ENCODE measurements at places on chromosomes 7 and 10.

GRCh38 chr7:114934086-114934485 is 12.2 kb downstream of the MDFIC start:
- no peak for DNase-seq

GRCh38 chr7:103810112-103810744 is 179.2 kb downstream of the RELN start:
- DNase-seq: no peak

DNA sequence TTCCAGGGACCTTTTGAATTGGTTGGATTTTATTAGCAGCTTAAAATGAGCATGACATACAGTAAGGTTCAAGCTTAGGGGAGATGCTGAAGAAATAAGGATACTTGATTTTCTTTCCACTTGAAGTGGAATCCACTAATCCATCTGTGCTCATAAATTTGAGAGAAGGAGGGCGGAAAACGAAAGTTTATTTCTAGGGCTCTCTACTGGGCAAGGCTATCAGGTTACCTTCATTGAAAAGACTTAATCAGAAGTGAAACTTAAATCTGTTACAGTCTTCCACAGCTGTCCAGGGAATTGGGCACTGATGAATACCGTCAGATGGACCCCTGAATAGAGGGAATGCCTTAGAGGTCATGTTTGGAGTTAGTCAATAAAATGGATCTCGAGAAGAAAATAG is 21.8 kb downstream of the AUTS2 start:
- no peak for DNase-seq

DNA sequence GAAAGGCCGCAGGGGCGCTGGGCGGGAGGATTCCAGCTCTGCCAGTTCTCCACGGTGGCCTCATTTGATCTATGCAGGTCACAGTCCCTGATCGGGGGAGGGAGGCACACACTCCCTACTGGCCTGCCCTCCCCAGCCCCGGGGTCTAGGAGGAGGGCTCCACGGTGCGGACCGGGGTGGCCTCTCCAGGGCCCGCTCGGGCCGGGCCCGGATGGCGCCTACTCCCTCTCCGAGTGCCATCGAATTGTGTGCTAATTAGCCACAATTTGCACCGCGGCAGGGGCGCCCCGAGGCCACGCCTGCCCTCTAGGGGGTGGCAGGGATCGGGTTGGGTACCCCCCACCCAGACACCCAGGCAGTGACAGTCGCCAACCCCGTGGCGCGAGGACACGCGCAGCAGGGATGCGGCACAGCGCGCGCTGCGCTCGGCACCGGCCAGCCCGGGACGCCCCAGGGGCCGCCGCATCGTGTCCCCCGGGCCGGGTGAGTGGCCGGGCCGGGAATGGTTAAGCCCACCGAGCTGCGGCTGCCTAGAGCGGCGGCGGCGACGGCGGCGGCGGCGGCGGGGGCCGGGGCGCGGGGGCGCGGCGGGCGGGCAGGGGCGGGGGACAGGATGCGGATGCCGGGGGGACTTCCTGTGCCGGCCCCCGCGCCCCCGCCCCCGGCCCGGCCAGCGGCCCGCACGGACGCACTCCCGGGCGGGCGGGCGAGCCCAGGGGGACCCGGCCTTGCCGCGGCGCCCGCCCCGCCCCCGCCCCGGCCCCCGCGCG is at the start of gene ZNF853:
ZNF853 (plus strand) TSS at position 658 of the 770 bp plus-strand sequence. CDS start 565 bp downstream, outside the sequence.
- no peak for DNase-seq

- DNase-seq: no peak
Measured at GRCh38 chr10:110215286-110216170, 8.1 kb downstream of the MXI1 start.

DNA sequence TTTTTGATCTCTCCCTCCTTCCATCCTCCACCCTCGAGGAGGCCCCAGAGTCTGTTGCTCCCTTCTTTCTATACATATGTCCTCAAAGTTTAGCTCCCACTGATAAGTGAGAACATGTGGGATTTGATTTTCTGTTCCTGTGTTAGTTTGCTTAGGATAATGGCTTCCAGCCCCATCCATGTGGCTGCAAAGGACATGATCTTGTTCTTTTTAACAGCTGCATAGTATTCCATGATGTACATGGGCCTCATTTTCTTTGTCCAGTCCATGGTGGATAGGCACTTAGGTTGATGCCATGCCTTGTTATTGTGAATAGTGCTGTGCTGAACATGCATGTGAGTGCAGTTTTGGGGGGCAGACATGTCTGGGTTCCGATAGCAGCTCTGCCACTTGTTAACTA is 51.4 kb downstream of the GATA3 start:
- no peak for DNase-seq

DNA sequence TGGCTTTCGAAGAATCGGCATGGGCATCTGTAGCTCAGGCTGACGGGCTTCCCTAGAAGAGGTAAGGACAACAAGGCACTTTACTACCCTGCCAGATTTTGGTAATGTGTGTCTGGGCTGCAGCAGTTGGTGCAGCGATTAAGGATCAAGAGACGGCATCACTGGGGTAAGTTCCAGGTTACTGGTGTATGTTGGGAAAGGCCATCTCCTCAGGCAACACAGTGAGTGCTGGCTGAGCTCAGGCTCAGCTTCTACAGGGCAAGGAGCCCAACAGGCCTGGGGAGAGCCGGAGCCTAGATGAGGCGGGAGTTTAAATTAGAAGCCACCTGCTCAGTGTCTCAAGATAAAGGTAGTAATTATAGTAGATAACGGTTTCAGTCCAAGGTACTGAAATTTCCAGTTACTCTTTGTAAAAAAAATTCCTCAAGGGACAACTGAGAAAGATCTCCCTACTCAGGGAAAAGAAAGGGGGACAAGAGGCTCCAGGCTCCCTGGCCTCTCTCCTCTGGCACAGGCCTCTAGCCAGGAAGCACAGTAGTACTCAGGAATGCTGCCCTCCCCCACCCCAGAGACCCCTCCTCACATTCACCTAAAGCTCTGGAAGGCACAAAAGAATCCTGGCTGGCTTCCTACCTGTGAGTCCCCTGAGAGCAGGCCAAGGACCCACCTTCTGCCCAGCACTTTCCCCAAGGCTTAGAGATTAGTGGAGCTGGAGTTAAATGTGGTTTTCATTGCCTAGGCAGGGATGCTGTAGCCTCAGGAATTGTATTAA is 3.9 kb downstream of the CXCL12 start:
- no peak for DNase-seq

DNA sequence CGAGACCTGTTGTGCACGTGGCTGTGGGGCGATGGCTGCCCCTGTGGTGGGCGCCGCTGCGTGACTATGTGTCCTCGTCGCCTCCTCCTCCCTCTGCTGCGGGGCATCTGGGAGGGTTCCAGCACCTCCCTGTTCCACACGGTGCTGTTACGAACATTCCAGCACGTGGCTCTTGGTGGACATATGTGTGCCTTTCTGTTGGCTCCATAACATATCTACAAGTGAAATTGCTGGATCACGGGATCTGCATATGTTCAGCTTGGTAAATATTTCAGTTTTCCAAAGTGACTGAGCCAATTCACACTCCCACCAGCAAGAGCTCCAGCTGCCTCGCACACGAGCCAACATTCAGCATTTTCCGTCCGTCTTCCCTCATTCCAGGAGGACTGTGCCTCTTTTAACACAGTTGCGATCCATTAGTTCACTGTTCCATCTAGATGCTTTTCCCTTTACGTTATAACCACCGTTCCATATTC is 25.1 kb downstream of the SNX8 start:
- no peak for DNase-seq

DNA sequence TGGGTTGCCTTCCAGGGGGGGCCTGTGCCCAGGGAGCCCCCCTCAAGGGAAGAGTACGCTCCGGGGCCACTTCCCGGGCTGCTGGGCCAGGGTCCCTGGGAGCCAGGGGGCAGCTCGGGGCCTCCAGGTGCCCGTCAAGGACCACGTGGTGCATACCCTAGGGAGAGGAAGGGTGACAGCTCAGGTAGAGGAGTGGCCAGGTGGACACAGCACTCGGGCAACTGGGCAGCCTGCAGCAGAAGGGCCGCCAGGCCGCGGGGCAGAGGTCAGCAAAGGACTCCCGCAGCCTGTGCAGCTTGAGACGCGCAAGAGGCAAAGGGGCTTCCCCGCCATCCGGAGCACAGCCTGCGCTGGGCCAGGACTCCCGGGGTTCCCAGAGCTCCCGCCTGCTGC is 26.4 kb downstream of the AP5Z1 start:
- DNase-seq: no peak

GRCh38 chr7:74401137-74401859 is 52.4 kb upstream of the GTF2IRD1 start:
- peak; percentile 64 for DNase-seq

- DNase-seq: no peak
Measured at GRCh38 chr7:156842317-156842716, 50.7 kb downstream of the LMBR1 start.

- no peak for DNase-seq
Measured at GRCh38 chr10:30199376-30200016, 140.1 kb upstream of the JCAD start.

DNA sequence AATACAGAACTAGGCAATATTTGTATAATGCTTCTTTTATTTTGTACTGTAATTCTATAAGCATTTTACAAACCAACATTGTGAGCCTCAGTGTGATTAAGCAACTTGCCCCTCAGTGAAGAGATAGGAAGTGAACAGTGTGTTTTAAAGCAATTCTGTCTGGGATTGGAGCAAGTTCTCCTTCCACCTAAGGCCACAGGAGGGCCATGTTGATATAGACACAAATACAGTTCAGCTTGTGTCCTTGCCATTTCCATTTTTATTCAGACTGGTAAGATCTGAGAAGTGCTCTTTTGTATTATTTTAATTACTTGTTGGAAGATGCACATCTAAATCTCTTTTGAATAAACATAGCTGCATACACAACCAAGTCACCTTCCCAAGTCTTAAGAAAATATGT is 416.3 kb upstream of the COBL start:
- DNase-seq: no peak

DNA sequence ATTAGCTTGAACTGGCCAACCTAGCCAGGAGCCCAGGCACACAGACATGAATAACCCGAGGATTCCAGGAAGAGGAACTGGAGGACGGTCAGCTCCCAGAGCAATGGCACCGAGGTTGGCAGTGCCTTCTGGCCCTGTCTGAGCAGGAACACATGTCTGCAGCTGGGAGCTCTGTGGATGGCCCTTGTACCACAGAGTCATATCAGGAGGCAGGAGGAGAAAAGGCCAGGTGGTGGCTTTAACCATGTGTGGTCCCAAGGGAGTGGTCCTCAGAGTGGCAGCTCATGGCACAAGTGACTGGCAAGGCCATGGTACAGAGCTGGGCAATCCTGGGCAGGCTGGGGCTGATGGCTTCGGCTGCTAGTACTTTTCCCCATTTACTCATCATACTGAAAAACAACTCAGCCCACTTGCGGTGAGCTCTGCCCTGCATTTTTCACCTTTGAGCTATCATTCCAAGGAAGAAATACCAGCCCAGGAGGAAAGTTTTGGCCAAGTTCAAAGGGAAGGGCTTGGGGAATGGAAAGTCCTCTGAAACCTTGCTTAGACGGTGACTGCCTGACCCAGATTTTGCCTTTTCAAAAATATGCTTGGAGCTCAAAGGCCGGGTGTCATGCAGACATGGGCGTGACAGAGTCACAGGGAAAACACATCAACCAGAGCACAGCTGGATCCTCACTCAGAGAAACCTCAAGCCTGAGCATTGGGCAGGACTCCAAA is 25.7 kb upstream of the LOXL4 start:
- DNase-seq: no peak

DNA sequence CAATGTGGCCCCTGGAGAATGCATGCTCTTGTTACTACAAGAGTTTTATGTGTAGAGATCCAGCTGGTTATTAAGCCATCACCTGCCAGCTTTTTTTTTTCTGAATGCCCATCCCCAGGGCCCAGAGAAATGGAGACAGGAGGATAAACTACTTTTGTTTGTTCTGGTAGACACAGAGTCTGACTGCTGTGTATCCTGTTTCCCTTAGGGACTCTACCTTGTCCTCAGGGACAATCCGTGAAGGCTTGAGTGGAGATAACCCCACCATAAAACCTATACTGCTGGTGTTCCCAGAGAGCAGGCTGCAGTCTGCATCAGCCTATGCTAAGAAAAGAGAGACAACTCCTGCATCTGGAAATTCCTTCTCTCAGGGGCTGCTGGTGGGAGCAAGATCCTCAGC is at the start of gene OR2A5:
OR2A5 (plus strand) TSS at position 301 of the 400 bp plus-strand sequence. CDS start 1,454 bp downstream, outside the sequence.
- no peak for DNase-seq

DNA sequence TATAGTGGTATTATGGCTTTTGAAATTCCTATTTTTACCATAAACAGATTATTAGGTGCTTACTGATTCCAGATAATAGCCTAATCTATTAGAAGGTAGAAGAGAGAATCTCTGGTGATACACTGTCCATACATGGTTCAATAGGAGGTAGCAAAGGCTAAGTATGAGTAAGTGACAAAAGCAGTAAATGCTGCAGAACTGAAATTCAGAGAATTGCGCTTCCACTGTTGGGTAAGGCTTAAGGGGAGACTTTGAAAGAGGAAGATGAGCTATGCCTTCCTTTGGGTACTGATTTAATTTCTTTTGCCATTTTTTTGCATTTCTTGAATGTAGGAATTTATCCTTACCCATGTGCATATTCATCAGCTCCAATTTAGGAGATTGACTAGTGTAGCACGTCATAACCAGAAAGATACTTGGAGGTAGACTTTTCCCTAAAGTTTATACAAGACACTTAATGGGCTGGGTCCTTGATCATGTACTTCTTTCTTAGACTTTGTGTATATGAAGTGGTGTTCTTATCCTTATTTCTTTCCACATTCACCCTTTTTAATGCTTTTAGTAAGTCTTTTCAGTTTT is 15.3 kb downstream of the MKLN1 start:
- no peak for DNase-seq

- DNase-seq: no peak
Measured at GRCh38 chr10:26478061-26478460, 39.9 kb downstream of the APBB1IP start.

DNA sequence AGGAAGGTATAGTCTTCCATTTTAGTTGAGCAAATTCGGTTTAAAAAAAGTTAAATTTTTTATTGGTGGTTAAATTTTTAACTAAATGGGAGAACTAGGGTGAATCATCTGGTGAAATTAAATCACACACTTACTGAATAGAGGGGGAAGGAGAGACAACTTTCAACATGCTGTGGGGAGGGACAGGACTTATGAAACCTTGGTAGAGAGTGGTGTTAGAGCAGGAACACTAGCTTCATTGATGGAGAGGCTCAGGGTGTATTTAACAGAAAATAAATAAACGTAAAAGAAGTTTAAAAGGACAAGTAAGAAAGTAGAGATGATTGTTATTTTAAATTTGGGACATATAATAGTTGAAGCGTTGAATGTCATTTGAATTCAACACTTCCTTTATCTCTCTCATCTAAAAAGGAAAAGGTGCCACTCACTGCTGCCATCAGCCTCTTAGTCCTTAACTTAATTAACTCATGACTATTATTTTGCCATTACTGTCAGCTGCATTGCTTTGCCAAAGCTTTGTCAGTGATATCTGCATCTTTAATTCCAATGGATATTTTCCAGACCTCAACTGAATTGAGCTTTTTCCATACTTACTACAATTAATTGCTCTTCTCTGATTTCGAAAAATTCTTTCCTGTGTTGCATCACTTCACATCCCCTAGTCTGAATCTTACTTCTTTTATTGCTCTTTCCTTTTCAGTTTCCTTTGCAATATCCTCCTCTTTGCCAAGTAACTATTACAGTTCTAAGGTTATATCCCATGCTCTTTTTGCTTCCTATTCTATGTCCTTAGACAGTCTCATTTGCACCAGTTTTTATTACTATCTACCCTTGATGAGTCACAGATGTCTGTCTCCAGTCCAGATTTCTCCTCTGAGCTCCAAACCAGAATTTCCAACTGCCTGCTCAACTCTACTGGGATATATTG is 71.7 kb downstream of the GNAT3 start:
- no peak for DNase-seq

All from CD4-positive, alpha-beta T cell treated with Interleukin-4 for 4 hours (primary cell).